ENCODE measurements at places on chromosomes 2 and 18.

GRCh38 chr2:28425464-28425835 is 32.8 kb downstream of the FOSL2 start:
- DNase-seq = no peak

GRCh38 chr2:105005181-105005951 is 32.5 kb upstream of the MRPS9 start:
- no peak for DNase-seq

GRCh38 chr2:96245609-96246390 is 20.0 kb downstream of the TMEM127 start:
- no peak for DNase-seq

DNA sequence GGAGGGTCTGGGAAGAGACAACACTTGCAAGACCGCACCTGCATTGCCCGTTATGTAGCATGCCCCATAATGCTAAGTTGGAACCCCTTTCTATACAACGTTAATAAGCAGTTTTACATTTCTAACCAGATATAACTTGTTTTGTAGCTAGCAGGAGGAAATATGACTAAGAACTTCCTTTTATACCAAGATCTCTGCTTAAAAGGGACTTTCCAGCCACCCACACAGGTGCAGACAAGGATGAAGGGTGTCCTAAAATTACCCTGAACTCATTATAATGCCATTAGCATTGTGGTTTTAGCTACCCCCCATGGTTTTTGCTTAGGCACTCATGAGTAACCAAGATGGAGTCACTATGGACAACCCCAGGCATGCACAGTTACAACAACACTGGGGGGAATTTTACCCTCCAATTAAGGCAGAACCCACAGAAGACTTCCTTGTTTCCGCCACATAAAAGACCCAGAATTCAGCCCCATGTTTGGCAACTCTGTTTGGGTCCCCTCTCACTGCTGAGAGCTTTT is 362.8 kb downstream of the CBLN2 start:
- no peak for DNase-seq

DNA sequence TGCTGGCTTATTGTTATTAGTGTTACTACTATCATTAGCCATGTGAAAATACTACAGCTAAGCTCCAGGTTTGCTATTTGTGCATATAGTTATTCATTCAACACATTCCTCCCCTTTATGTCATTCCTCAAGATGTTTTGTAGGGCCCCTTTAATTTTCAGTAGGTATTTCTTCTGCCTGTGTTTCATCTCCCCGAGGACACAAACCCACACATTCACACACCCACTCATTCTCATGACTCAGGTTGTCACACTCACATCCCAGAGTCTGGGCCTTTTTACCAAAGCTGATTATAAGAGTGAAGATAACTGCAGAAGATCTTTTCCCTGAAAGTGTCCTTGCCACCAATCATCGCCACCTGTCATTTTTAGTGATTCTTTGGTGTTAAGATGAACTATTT is 68.6 kb upstream of the SPOPL start:
- no peak for DNase-seq

DNA sequence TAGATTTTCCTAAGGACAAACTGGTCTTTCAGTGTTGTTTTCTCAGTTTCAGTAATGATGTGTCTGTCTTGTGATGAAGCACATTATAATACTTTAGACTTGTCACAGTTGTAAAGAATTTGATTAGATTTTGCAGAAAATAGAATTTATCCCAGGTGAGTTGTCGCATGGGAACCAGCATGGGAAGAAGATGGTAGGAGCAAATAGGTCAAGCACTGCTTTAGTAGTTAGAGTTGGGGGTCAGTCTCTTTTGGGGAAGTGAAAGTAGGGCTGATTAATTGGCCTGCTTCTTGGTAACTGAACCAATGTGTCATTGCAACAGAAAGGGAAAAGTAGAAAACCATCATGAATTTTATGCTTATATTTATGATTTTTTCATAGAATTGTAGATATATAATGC is 153.2 kb upstream of the MYO3B start:
- DNase-seq = no peak

DNA sequence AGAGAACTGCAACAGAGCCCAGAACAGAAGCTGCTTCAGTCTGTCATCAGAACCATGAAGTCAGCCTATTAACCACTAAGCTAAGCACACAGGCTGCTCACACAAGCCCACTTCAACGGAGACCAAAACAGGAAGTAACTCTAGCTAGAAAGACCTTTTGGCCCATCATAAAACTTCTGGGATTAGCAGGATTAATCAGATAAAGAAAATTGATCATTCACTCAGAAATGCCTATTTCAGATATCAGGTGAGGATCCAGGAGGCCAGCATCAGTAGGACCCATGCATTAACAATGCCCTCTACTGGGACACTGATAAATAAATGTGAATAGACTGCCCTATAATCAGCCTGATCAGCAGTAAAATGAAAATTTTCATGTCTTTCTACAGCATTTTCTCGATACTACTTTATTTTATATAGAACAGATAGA is 101.4 kb downstream of the WDPCP start:
- no peak for DNase-seq

GRCh38 chr2:27255187-27255586 is 7.7 kb downstream of the SLC30A3 start:
- DNase-seq = no peak

GRCh38 chr2:61670591-61671501 is 132.7 kb upstream of the XPO1 start:
- no peak for DNase-seq

DNA sequence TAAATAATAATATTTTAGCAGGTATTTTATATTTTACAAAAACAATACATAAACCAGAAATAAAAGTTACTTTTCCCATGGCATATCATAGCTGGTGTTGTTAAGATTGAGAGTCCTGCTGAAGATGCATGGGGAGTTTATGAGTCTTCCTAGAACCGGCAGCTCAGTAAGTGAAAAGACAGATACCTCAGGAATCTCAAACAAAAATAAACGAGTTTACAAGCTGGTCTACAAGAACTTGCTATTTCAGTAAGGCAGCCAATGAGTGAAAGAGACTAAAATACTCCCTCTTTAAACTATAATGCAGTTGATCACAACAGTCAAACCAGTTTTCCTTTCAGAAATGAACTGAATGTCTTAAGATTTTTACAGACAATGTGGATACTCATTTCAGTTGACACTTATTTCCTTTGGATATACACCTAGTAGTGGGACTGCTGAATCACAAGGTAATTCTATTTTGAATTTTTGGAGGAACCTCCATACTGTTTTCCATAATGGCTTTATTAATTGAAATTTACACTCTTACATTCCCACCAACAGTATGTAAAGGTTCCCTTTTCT is 8.9 kb downstream of the GAREM1 start:
- DNase-seq = no peak

DNA sequence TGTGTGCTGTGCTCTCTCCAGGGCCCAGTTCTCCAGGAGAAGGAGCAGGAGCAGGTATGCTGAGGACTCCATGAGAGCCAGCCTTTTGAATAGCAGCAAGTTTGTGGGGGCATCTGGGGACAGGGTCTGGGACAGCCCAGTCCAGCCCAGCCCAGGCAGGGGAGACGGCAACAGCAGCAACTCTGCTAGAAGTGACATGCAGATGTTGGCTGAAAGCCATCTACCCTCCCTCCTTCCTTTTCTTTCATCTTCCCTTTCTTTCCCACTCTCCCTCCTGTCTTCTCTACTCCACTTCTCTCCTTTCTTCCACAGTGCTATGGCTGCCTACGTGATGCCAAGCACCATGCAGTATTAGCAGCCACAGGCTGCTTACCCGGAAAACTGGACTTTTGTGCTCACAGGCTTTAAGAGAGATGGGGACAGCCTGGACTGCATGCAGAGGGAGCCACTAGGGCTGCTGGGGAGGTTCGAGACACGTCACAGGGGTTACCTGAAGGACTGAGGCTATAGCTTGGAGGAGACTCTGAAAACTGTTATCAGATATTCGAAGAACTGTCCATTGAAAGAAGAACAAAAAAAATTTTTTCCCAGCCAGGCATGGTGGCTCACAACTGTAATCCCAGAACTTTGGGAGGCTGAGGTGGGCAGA is 23.8 kb upstream of the YWHAQ start:
- DNase-seq = no peak

GRCh38 chr18:26425148-26425531 is 123.2 kb downstream of the KCTD1 start:
- no peak for DNase-seq

DNA sequence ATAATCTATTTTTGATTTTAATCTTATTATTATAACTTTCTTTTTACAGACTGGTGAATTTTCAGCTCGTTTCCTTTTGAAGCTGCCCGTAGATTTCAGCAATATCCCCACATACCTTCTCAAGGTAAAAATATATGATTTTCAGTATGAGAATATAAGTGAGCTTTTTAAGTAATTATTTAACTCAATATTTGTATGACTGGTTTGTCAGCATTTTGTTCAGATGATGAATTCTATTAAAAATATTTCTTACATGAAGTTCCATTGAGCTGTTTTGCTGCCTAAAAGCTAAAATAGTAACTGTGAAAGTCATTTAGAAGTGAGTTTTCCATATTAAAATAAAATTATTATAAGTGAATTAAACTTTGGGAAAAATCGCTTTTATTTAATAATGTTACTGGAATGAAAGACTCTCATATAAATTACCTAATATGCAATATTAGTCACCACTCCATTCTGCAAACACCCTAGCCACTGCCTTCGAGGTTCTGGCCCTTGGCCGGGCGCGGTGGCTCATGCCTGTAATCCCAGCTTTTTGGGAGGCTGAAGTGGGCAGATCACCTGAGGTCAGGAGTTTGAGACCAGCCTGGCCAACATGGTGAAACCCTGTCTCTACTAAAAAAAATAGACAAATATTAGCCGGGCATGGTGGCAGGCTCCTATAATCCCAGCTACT is 155.3 kb downstream of the BABAM2 start:
- DNase-seq = no peak

GRCh38 chr2:101125374-101125773 is 25.8 kb downstream of the TBC1D8 start:
- DNase-seq = no peak

GRCh38 chr18:78407466-78407844 is 572.2 kb upstream of the SALL3 start:
- no peak for DNase-seq

GRCh38 chr2:33219850-33220275 is 256.6 kb upstream of the RASGRP3 start:
- no peak for DNase-seq

DNA sequence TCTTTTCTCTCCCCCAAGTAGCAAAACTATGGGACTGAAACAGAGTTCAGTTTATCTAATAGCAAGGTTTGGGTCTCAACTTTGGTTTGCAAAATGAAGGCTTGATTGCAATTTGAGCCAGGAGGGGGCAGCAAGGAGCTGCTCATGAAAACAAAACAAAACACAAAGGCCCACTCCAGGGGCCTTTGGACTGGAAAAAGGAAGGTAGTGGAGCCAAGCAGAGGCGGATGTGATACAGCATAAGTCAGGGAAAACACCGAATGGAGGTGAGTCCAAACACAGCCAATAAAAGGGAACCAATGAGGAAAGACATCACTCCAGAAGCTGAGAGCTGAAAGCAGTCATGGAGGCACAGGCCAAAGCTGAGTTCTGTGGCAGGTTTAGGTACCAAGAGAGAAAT is 799.7 kb upstream of the ACVR2A start:
- no peak for DNase-seq
